ENCODE measurements at places on chromosomes 5 and 9.

- H3K27me3 ChIP-seq, result no peaks in the 10 kb centered on the region
- no peak for DNase-seq
- H3K27ac ChIP-seq, result no peak overlapping the region
Observed at GRCh38 chr5:78659114-78659513, 10.5 kb upstream of the LHFPL2 start.

GRCh38 chr9:114434878-114435311 is 47.1 kb upstream of the AKNA start:
- no peaks in the 10 kb centered on the region for H3K36me3 ChIP-seq
- H3K4me1 ChIP-seq, result no peaks in the 10 kb centered on the region
- H3K27ac ChIP-seq, result no peak overlapping the region
- no peak overlapping the region for H3K4me3 ChIP-seq
- DNase-seq, result peak; percentile 35

DNA sequence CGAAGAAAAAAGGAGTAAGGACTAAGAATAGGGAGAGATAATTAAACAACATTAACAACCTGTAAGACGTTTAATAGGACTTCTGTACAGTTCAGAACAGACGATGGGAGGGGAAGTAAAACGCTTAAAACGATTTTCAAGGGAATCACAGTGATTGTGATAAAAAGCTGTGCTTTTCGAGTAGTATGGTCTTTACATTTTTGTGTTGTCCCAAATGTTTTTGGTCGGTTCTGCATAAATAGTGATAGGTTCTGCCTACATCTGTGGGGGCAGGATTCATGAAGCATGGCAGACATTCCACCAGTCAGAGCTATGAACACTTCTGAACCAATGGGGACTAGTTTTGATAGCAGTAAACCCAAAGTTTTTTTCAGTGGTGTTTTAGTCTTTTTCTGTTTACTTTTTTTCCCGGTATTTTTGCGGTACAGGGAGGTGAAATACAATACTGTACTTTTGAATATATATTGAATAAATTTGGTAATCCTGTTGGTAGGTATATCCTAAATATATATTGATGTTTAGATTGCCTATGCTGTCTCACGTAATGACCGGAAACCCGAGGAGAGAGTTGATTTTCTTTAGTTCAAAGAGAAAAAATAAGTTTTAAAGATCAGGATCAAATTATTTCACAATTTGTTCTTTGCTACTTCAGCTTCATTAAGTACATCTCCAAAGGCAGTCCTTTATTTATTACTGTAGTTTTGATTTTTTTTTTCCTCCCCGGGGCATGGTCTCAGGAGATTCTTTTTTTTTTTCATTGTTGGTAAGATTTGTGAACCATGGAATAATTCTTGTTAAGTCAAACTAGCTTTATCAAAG is 1.3 kb downstream of the ERBIN start:
- peaks cover 21% of the 10 kb centered on the region for H3K4me1 ChIP-seq
- H3K27me3 ChIP-seq, result no peaks in the 10 kb centered on the region
- peak overlapping the region; percentile 99 for H3K4me3 ChIP-seq
- H3K27ac ChIP-seq, result peak overlapping the region; percentile 96

- DNase-seq, result no peak
- H3K27ac ChIP-seq, result peak overlapping the region; percentile 77
- no peaks in the 10 kb centered on the region for H3K27me3 ChIP-seq
- H3K4me3 ChIP-seq, result peak overlapping the region; percentile 59
- H3K36me3 ChIP-seq, result peaks cover 17% of the 10 kb centered on the region
- peaks cover 49% of the 10 kb centered on the region for H3K4me1 ChIP-seq
Observed at GRCh38 chr5:159034083-159034824, 65.5 kb downstream of the EBF1 start.

GRCh38 chr5:136058039-136058971 is 29.5 kb downstream of the TGFBI start:
- no peak overlapping the region for H3K4me3 ChIP-seq
- H3K36me3 ChIP-seq, result no peaks in the 10 kb centered on the region
- DNase-seq, result no peak
- H3K4me1 ChIP-seq, result peaks cover 2% of the 10 kb centered on the region
- no peak overlapping the region for H3K27ac ChIP-seq

DNA sequence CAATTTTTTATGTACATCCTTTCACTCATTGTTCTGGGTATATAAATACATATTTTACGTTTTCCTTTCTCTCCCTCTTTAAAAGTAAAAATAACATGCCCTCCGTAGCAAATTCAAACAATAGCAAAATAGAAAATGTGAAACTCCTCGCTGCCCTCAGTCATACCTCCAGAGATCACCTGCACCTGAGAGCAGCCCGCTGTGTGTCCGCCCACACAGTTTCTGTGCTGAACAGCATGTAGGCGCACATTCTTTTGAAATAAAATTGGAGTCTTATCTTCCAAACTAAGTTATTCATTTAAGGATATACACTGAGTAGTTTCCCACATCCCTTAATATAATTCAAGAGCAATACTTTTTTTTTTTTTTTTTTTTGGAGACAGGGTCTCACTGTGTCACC is 255.7 kb downstream of the AOPEP start:
- no peak overlapping the region for H3K27ac ChIP-seq
- H3K4me3 ChIP-seq, result no peak overlapping the region
- peaks cover 13% of the 10 kb centered on the region for H3K36me3 ChIP-seq
- H3K4me1 ChIP-seq, result no peaks in the 10 kb centered on the region

GRCh38 chr5:1593903-1594356 is 70.2 kb upstream of the LPCAT1 start:
- H3K36me3 ChIP-seq, result no peaks in the 10 kb centered on the region
- peak overlapping the region; percentile 78 for H3K4me3 ChIP-seq
- peak overlapping the region; percentile 80 for H3K27ac ChIP-seq
- DNase-seq, result no peak

GRCh38 chr5:114726131-114726530 is 364.3 kb downstream of the KCNN2 start:
- H3K27ac ChIP-seq, result no peak overlapping the region
- H3K4me1 ChIP-seq, result no peaks in the 10 kb centered on the region
- DNase-seq, result no peak
- H3K4me3 ChIP-seq, result no peak overlapping the region
- H3K27me3 ChIP-seq, result peaks cover 8% of the 10 kb centered on the region
- H3K36me3 ChIP-seq, result no peaks in the 10 kb centered on the region

- H3K4me1 ChIP-seq, result peaks cover 13% of the 10 kb centered on the region
- peak overlapping the region; percentile 100 for H3K4me3 ChIP-seq
- peak; percentile 6 for DNase-seq
- H3K27ac ChIP-seq, result peak overlapping the region; percentile 97
- no peaks in the 10 kb centered on the region for H3K27me3 ChIP-seq
Observed at GRCh38 chr5:108749128-108749861, 1.6 kb downstream of the FER start.

DNA sequence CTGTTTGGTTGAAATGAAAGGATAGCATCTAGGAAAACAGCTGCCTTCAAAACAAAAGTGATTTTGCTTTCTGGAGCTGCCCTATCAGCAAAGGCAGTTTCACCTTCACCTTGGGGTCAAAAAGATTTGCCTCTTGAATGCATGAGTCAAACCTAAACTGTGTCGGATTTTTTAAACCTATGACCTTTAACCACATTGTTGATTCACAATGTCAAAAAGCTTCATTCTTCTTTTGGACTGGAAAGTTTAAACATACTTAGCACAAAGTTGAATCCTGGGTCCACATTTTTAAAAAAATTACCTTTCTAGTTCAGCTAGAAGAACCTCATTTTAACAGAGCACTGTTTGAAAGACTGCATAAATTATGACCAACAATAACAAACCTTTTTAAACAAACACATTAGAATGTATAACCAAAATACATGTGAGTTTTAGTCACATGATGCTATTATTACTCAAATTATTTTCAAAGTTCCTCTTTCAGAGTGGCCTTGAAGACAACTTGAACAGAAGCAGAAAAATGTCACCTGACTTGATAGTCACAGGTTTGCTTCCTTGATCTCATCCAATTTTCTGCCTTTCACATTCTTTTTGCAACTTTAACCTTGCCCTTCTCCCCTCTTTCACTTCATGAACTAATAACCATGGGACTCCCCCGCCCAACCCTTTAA is 109.7 kb upstream of the LHFPL2 start:
- H3K36me3 ChIP-seq, result peaks cover 10% of the 10 kb centered on the region
- H3K27ac ChIP-seq, result peak overlapping the region; percentile 76
- H3K4me1 ChIP-seq, result peaks cover 45% of the 10 kb centered on the region
- DNase-seq, result no peak

GRCh38 chr9:90778746-90779145 is 22.9 kb upstream of the SYK start:
- H3K4me3 ChIP-seq, result no peak overlapping the region
- no peaks in the 10 kb centered on the region for H3K27me3 ChIP-seq
- H3K36me3 ChIP-seq, result no peaks in the 10 kb centered on the region
- H3K27ac ChIP-seq, result no peak overlapping the region
- DNase-seq, result no peak
- peaks cover 23% of the 10 kb centered on the region for H3K4me1 ChIP-seq

- no peaks in the 10 kb centered on the region for H3K36me3 ChIP-seq
- H3K27ac ChIP-seq, result no peak overlapping the region
- DNase-seq, result no peak
- no peak overlapping the region for H3K4me3 ChIP-seq
- H3K4me1 ChIP-seq, result no peaks in the 10 kb centered on the region
- no peaks in the 10 kb centered on the region for H3K27me3 ChIP-seq
Observed at GRCh38 chr9:102518324-102518723, 476.8 kb upstream of the CYLC2 start.

GRCh38 chr5:168822745-168823281 is 243.6 kb upstream of the PANK3 start:
- no peak overlapping the region for H3K27ac ChIP-seq
- peaks cover 5% of the 10 kb centered on the region for H3K27me3 ChIP-seq
- H3K4me3 ChIP-seq, result no peak overlapping the region
- no peak for DNase-seq
- no peaks in the 10 kb centered on the region for H3K36me3 ChIP-seq
